Activated CD4-positive, alpha-beta T cell treated with anti-CD3 and anti-CD28 coated beads, Interleukin-2, amount 50 U/mL, for 1 hour (primary cell): ENCODE measurements at places on chromosomes 2 and 18.

DNA sequence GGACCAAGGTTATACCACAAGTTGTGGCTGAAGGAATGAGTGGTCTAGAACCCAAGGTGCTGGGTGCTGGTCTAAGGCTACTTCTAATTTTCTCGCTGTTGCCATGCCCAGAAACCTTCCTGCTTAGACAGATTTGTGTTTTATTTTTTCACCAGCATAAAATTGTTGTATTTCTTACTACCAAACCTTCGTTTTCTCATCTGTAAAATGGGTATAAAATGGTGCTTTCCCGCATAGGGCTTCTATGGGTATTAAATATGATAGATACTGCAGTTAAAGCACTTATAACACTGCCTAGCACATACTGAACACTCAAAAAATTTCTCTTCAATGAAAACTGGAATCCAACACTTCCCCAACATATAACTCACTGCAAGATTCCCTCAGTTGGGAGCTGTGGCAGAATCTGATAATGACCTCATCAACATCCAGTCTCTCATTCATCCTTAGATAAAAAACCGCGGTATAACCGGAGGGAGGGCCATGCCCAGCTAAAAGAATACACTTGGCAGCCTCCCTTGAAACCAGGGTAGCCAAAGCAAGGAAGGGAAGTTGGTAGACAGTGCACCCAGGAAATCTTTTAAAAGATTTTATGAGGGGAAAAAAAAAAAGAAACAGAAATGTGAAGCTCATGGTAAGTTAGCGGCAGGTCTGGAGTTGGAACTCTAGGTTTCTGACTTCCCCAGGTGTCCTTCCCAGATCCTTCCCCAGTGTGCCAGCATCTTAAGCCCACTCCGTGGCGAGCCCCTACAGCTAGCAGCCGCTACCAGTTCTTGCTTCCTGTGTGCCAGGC is 1.2 kb downstream of the NEMP2 start:
- no peak for DNase-seq

DNA sequence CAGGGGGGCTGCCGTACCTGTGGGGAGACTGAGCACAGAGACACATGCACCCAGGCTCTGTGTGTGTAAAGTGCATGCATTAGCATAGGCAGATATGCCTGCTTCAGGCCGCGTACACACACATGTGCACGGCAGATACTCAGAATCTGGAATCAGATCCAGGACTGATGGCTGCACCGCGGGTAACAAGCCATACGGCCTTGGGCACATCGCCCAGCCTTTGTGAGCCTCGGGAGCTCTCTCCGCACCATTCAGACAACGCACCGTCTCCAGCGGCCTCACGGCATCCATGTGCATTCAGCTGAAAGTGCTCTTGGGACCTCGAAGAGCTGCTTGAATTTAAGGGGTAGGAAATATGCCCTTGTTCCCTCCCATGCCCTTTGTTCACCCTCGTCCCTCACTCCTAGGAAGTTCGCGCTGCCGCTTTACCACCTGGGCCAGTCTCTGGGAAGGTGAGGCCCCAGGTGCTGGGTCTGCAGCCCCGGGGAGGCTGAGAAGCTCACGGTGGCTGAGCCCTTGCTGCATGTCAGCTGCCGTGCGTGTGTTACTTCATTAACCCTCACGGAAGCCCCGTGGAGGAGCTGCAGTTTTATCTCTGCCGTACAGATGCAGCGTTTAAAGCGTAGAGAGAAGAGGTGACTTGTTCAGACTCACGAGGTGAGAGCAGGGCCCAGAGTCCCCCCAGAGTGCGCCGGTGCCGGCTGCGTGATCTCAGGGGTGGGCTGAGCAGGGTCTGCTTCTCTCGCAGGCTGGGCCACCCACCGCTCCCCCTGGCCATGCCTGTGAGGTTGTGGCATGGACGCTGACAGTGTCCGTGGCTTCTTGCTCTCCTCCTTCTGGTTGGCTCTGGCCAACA is 377.7 kb upstream of the MYT1L start:
- DNase-seq = no peak

DNA sequence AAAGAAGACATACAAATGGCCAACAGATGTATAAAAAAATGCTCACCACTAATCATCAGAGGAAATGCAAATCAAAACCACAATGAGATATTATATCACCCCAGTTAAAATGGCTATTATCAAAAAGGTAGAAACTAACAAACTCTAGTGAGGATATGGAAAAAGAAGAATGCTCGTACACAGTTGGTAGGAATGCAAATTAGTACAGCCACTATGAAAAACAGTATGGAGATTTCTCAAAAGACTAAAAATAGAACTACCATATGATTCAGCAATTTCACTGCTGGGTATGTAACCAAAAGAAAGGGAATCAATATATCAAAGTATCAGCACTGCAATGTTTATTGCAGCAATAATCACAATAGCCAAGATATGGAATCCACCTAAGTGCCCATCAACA is 519.3 kb upstream of the HNMT start:
- no peak for DNase-seq

GRCh38 chr2:18172607-18173006 is 294.1 kb downstream of the KCNS3 start:
- DNase-seq = no peak
